Pons (tissue), 1 donor: ENCODE measurements at places on chromosomes 6 and 20.

DNA sequence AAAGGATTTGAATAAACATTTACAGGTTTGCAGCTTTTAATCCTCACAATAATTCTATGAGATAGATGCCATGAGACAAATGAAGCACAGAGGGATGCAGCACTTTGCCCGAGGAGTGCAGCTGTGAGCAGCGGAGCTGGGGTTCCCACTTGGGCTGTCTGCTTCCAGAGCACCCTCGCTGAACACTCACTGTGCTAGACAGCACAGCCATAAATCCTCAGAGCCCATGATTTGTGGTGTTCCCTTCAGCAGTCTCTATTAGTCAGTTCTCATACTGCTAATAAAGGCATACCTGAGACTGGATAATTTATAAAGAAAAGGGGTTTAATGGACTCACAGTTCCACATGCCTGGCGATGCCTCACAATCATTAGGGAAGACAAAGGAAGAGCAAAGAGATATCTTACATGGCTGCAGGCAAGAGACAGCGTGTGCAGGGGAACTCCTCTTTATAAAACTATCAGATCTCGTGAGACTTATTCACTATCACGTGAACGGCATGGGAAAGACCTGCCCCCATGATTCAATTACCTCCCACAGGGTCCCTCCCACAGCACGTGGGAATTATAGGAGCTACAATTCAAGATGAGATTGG lies 25.3 kb upstream of the CTAGE9 start:
- DNase-seq: no peak

DNA sequence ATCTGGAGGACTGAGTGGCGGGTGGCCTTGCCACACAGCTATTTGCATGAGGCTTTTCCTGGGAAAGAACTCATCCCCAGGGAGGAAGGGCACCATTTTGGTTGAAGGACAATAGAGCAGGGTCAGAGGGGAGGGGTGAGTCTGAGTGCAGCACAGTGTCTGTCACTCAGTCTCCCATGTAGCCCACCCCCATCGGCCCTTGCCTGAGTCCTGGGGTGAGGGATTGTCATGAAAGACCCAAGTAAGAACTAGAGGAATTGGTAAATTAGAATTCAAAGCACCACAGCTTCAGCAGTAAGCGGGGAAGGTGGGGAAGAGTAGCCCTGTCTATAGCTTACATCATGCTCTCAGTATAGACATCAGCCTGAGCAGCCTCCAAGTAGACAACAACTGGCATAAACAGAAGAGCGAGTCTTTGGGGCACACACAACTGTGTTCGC lies 90.4 kb upstream of the TMEM30A start:
- DNase-seq: no peak

DNA sequence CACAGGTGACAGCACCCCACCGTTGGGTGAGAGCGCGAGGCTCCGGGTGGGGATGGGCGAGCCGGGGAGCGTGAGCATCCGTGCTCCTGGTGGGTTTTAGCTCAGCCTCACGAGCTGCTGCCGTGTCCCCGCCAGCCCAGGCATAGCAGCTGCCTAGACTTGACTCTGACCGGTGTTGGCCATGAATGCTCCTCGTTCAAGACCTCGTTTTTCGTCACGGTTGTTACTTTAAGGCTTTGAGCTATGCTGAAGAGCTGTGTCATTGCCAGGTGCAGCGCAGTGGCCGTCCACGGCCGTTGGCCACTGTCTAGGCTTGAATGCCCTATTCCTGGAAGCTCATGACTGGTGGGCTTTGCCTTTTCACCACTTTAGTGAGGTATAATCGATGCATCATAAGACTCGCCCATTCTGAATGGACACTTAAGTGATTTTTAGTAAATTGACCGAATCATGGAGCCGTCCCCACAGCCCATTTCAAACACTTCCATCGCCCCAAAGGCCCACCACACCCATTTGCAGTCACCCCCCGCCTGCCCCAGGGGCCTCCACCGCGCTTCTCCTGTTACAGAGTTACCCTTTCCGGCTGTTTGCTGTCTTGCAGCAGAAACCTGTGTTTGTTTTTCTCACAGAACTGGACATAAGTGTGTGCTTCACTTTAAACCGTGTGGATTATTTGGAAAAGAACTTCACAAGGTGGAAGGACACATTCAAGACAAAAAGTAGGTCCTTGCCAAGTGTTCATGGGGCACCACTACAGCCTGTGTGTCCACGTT lies 21.4 kb upstream of the ADRM1 start:
- no peak for DNase-seq

GRCh38 chr20:34415079-34415478 lies 52.0 kb downstream of the ITCH start:
- DNase-seq: no peak

DNA sequence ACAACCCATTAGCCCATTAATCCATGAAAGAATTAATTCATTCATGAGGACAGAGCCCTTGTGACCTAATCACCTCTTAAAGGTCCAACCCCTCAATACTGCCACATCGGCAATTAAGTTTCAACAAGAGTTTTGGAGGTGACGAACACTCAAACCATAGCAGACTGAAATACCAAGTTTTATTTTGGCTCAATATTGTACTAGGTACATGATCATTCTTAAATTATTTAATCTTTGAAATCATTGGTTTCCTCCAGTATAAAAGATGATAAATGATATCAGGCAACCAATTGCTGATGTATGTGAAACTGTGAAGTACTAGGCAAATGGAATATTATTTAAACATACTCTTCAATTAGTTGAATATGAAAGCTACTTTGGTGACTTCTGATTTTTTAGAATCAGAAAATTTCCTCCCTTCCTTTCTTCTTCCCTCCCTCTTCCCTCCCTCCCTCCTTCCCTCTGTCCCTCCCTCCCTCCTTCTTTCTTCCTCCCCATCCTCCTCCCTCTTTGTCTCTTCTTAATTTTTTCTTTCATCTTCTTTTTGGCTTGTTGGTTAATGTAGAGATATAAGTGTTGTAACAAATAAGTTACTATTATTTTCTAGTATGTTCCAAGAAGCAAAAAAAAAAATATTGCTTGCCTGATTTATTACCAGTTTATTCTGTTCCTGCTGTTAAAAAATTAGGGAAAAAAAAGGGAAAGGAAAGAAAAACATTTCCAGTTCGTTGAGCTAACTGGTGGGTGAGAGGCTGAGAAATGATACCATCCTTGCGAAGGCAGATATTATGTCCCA lies 233.9 kb upstream of the ZNF217 start:
- DNase-seq: no peak

DNA sequence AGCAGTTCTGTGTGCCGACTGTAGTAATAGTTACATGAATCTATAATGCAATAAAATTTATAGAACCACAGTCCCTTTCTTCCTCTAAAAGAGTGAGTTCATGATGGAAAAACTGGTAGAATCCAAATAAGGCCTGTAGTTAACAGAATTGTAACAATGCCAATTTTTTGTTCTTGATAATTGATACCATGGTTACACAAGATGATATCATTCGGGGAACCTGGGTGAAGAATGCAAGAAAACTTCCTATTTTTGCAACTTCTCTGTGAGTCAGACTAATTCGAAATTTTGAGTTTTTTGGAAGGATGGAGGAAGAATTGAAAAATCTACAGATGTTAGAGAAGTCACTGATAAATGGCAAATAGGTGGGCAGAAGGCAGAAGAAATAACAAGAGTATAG lies 381.8 kb downstream of the CDKAL1 start:
- no peak for DNase-seq

GRCh38 chr20:62908971-62909791 lies 17.1 kb downstream of the DIDO1 start:
- no peak for DNase-seq

GRCh38 chr6:163180874-163181541 lies 233.5 kb upstream of the QKI start:
- peak; percentile 98 for DNase-seq

GRCh38 chr6:114452785-114453401 lies 110.1 kb upstream of the HS3ST5 start:
- DNase-seq: no peak

DNA sequence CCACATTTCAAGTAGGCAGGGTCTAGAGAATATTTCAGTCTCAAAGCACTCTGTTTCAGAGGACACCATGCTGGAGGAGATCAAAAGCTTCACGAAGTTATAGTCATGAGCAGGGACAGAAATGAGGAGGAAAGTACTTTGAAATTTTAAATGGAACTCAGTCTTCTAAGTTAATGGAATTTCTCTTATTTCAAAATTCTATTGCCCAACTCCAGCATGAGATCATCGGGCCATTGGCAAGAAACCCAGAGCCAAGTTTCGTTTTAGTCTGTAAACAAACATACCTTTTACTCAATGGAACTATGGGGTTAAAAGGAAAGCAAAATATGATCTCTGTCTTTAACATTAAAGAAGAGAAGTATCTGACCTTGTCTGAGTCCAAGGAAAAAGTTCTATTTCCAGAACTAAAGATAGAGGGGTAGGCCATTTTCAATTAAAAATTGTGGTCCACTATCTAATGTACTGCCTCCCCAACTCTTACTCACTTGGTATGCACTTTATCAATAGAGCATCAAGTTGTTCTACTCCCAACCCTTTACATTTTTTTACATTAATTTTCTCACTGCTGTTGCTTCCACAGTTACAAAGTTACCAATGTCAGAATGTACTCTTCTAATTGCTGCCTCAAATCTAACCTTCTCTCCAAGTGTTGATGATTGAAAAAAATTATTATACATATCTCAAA lies 235.3 kb upstream of the NRSN1 start:
- DNase-seq: no peak

GRCh38 chr6:12147557-12148316 lies 135.6 kb downstream of the HIVEP1 start:
- DNase-seq: no peak

GRCh38 chr20:62861726-62862336 lies at the start of gene TCFL5:
TSS of gene TCFL5 (minus strand) at chr20:62861822. CDS start at chr20:62861670, 152 bp downstream.
- DNase-seq: peak; percentile 67

DNA sequence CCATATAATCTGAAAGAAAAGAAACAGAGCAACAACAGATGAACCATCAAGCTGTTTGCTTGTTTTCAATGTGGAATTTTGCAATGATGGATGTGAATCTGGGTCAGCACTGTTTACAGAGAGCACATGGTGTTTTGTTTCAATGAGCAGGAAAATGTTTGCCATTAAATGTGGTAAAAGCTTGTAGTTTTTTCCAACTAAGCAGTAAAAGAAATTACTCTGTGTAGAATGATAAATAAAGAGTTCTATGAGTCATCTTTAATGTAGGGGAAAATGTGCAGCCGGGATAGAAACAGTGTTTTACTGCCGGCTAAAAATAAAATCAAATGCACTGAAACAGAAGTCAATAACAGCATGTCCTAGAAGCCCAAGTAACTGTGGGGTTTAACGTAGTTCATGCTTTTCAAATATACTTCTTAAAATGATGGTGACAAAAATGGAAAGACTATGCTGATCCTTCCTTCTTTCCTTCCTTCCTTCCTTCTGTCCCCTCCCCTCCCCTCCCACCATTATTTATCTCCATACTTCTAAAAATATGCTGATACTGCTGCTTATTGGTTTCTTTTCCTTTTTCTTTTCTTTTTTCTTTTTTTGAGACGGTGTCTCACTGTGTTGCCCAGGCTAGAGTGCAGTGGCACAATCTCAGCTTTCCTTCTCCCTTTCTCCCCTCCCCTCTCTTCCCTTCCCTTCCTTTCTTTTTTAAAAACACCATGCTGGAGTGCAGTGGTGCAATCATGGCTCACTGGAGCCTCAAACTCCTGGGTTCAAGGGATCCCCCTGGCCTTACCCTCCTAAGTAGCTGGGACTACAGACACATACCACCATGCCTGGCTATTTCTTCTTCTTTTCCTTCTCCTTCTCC lies 6.3 kb upstream of the NAA20 start:
- DNase-seq: peak; percentile 74
